Fibroblast of the aortic adventitia (primary cell): ENCODE measurements at places on chromosomes 2 and 18. TPM values are rescaled to one million over a fixed set of nuclear protein-coding genes. Genes with fewer than 3 reads are reported as not detected.

- DNase-seq, result no peak
Measured at GRCh38 chr2:13542061-13542460, 825.3 kb downstream of the TRIB2 start.

- DNase-seq, result no peak
Measured at GRCh38 chr2:161063946-161064306, 96.3 kb upstream of the TANK start.

DNA sequence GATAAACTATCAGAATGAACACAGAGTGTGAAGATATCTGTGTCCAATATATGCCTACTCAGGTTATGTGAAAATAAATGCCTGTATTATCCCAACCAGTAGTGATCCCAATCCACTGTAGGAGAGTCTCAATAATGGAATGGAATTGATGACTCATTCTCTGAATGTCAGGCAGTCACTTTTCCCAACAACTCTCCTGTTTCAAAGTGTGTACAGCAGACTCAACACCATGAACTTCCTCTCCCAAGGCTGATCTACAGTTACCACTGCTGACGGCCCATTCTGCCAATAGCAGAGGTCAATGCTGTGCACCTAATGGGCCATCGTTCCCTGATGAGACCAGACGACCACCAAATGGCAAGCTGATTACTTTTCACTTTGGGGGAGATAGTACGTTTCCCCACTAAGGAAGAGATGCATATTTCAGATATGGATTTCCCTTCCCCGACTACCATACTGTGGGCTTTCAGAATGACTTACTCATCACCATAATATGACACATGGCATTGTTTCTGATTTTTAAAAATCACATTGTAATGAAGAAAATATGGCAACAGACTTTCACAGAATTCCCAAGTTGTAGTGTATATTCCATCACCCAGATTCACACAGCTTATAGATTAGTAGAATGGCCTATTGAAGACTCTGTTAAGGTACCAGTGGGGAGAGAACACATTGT lies 601.7 kb upstream of the VRK2 start:
- no peak for DNase-seq

G6PC2 gene
- total RNA-seq, result not detected in 2 replicates

CTAGE1 gene
- total RNA-seq, result not detected in 2 replicates

DNA sequence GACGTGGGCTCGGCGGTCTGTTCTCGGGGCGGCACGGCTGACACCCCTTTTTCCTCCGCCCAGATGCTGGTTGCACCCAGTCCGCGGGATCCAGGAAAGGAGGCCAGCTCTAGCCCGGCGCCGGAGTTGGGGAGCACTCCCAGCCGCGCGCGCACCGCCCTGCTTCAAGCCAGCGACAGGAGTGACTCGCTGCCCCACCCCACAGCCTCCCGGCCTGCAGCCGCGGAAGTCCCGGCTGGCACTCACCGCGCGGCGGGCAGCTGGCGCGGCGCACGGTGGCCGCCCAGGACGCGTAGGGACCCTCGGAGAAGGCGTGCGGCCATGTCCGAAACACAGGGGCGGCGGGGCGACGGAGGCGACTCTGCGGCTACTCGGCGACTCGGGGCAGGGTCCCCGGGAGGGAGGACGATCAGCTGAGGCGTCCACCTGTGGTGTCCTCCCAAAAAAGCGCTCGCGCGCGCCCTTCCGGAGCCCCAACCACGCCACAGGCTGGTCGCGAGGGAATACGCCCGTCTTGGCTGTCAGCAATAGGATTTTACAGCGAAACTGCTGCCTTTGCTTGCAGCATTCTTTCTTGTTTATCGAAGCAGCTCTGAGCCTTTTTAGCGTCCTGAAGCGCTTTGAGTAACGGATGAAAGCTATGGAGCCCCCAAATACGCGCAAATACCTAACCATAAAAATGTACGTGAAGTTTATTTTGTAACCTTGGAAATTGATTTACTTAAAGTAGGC lies at the start of gene ACADL:
TSS of gene ACADL (minus strand) at position 507 of the 732 bp plus-strand sequence. CDS start at position 323, 184 bp downstream.
- DNase-seq, result peak; percentile 34

UBXN2A gene
- 12.4 and 14.2 TPM in 2 replicates for total RNA-seq

- DNase-seq, result no peak
Measured at GRCh38 chr2:240878341-240878936, 9.8 kb downstream of the AGXT start.

GLI2 gene
- 1.9 and 5.3 TPM in 2 replicates for total RNA-seq

BOLL gene
- not detected in 2 replicates for total RNA-seq

DNA sequence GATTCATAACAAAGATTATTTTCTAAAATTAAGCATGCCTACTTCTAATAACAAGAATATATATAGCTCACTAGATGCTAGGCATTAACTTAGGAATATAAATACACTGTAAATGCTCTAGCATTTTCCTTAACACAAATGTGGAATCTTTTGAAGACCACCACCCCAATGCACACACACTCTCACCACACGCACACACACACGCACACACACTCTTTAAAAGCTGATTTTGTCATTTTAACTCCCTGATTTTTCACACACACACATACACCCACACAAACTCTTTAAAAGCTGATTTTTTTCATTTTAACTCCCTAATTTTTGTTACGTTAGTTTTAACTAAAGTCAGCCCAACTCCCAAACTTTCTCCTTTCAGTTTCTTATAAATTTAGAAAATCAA lies 3.0 kb downstream of the COL5A2 start:
- no peak for DNase-seq

DNA sequence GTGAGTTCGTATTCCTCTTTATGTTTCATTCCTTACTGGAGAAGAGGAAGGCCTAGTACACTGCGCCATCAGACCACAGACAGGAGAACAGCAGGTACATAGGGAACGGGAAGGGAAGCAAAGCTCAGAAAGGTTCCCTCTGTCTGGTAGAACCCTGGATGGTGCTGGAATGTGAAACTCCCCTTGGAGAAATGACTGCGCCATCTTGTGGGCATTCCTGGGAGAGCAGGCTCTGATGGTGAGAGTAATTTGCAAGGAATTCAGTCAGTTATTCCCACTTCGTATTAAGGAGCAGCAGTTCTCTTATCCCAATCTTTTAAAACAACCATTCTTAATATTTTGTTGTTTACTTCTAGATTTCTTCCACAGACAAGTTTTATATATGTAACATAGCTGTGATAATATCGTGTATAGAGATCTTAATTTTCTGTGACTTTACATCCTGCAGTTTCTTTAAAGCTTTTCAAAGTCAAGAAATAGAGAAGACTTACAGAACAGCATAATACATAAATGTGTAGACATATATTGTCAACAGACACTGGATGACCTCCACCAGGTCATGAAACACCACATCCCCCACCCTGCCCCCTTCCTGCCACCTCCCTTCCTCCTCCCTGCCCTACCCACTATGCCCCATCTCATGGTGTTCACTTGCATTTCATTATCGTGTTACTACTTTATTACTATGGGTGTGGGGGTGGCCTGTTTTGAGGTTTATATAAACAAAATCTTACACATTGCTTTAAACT lies 83.9 kb downstream of the ARHGEF4 start:
- DNase-seq, result peak; percentile 76

- DNase-seq, result no peak
Measured at GRCh38 chr18:45749918-45750689, 26.1 kb downstream of the SLC14A1 start.

GRCh38 chr2:20609349-20609994 lies 41.4 kb downstream of the HS1BP3 start:
- peak; percentile 86 for DNase-seq

GRCh38 chr2:29165362-29166241 lies 50.4 kb downstream of the CLIP4 start:
- DNase-seq, result peak; percentile 42

DNA sequence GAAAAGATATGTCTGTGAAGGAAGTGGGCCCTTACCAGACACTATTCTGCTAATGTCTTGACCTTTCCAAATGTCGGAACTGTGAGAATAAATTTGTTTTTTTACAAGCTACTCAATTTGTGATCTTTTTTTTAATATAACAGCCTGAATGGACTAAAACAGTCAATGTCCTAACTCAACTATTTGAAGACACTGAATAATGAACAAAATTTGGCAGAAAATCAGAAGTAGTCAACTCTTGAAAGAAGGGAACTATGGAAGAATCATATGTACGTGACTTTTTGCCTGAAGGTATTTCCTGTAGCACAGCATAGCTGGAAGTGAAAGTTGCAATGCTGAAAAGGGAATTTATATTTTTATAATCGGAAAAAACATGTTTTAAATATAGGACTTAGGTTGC lies 351.8 kb upstream of the TFPI start:
- no peak for DNase-seq

DNA sequence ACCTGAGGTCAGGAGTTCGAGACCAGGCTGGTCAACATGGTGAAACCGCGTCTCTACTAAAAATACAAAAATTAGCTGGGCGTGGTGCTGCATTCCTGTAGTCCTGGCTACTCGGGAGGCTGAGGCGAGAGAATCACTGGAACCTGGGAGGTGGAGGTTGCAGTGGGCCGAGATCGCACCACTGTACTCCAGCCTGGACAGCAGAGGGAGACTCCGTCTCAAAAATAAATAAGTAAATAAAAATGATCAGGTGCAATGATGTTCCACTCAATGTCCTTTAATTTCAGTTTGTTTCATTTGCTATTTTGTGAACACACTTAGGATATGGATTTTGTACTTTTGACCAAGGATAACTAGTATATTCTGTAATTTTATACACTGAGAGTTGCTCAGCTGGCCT lies 9.3 kb downstream of the HADHA start:
- no peak for DNase-seq

- no peak for DNase-seq
Measured at GRCh38 chr2:145287736-145288135, 767.8 kb upstream of the ZEB2 start.

MCFD2 gene
- total RNA-seq, result 73.8 and 265 TPM in 2 replicates

DNA sequence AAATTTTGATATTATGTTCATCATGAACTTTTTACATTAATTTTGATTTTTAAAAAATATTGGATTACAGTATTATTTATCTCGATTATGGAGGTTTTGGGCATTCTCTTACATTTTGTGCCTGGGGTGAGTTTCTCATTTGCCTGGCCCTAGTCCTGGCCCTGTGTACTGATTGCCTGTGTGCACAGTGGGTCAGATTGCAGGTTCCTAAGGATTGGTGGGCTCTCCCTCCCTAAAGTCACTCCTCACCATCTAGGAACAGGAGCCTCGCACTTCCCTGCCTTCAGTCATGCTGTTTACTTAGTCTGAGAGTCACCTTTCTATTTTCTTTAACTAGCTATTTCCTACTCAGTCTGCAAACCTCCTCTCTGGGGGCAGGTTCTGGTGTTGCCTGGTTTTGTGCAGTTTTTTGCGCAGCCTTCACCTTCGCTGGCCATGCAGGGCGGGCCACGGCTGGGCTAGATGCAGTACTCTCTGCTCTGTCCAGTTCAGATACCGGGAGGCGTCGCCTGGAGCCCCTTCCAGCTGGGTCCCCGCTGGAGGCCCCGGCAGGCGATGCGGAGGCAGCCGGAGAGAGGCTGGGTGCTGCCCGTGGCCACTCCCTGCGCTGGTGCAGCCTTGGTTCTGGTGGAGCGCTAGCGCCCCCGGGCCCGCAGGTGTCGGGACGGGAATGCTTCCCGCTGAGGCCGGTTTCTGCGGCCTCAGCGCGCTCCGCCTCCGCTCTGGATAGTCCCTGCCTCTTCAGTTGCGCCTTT lies 23.3 kb upstream of the MC5R start:
- DNase-seq, result peak; percentile 31

CKAP2L gene
- total RNA-seq, result 2.7 and 26.4 TPM in 2 replicates

DNA sequence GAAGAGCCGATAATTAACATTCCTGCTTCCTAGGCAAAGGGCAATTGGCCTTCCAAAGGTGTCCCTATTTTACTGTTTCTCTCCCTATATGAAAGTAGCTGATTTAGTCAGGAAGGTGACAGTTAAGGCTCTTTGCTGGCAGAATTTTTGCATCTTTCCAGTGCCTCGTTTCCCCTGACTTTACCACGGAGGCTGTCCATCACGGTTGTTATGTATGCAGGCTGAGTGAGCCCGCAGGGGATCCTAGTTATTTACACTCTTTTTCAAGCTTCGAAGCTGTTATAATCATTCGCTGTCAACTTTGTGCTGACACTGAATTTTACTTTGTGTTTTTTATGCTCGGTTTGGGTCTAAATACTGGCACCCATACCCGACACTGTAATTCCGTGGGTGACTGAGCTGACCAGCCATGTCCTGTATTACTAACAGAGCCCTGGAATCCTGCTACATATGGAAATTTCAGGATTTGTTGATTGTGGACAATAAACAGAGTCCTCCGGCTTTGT lies 713.8 kb upstream of the FANCL start:
- no peak for DNase-seq

GATA6 gene
- total RNA-seq, result 22.5 and 34.0 TPM in 2 replicates

BBS5 gene
- total RNA-seq, result 4.0 and 7.3 TPM in 2 replicates

TLX2 gene
- not detected in 2 replicates for total RNA-seq

DNA sequence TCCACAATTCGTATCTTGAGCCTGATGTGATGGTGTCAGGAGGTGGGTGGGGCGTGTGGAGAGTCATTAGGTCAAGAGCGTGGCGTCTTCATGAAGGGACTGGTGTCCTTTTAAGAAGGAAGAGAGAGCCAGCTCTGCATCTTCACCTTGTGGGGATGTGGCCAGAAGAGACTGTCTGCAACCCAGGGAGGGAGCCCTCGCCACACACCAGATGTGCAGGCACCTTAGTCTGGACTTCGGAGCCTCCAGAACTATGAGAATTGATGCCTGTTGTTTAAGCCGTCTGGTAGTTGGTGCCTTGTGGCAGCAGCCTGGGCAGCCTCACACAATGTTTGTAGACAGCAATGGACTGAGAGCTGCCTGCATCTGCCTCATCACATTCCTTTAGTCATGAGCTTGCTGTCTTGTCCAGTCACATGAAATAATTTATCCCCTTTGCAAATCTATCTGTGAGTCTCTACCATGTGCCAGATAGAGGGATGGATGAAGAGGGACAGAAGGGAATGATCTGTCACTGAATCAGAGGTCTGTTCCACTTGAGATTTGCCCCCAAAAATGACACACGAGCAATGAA lies 61.0 kb downstream of the MYT1L start:
- DNase-seq, result no peak

DNA sequence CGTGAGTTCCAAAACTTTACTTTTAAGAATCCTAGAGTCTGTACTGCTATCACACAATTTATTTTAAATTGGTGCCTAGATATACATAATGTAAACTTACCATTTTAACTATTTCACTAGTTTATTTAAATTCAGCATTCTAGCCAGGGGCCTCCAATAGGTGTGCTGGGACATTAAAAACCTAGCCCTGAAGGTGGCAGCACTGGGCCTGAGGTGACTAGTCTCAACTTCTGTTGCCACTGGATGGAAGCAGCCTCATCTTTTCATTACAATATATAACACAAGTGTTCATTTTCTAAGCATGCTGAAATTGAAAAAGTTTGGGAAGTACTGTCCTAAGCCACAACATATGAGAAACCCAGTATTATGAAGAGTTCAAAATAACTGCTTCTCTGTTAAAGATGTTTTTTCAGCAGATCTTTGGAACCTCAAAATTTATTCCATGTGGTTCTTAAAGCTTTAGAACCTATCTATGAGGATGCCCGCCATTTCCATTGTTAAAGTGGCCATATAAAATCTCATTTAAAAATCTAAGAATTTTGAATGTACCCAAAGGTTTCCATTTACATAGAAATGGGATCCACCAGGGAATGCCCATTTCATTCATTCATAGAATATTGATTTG lies 2.9 kb upstream of the RBBP8 start:
- peak; percentile 74 for DNase-seq

GRCh38 chr2:104976603-104977120 lies 61.2 kb upstream of the MRPS9 start:
- no peak for DNase-seq
